ENCODE measurements at places on chromosomes 4 and X.
A peak's percentile ranks its signal among the peaks of the same experiment; 100 is the strongest.

- DNase-seq: no peak
Measured at GRCh38 chrX:121479406-121479805, 432.0 kb downstream of the GLUD2 start.

- no peak for DNase-seq
Measured at GRCh38 chrX:1449823-1450149, 2.9 kb downstream of the ASMTL start.

DNA sequence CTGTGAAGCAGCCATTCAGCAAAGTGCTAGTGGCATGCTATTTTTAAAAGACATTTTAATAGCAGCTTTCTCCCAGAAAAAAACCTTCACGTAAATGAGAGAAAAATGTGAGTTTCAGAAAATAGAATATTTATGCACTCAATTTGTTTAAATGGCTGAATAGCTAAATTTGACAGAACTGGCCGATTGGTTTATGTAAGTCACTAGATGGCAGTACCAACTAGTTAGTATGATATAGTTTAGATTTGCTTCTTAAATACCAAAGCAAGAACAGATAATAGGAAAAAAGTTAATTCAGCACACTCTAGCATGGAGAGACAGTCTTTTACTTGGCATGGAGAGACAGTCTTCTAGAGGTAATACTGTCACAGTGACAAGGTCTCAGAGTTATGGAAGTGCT is 250.1 kb downstream of the SNCA start:
- no peak for DNase-seq

DNA sequence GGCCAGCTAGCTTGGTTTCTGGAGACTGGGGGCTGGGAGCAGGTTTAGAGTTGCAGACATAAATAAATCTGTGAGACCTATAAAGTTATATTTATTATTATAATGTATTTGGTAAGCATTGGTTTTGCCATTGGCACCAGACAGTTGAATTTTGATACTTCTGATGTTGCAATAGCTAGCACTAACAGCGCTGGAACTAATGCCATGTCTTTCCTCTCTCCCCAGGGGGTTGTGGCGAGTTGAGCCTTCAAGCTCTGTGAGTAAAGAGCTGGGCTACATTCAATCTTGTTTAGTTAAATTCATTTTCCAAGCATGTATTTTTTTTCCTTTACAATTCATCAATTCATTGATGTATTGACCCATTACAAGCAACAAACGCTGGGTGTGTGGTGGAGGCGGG is 358.7 kb upstream of the NR3C2 start:
- DNase-seq: no peak

DNA sequence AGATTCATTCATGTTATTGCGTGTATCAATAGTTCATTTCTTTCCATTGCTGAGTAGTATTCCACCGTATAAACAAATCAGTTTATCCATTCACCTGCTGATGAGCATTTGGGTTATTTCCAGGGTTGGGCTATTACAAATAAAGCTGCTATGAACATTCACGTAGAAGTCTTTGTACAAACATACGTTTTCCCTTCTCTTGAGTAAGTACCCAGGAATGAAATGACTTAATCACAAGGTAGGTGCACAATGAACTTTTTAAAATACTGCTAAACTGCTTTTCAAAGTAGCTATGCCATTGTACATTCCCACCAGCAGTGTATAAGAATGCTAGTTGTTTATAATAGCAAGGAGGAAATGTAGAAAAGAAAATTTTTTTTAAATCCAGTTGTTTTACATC is 35.9 kb downstream of the SYTL4 start:
- DNase-seq: no peak

- no peak for DNase-seq
Measured at GRCh38 chr4:71216316-71216959, 122.4 kb upstream of the SLC4A4 start.

- DNase-seq: no peak
Measured at GRCh38 chrX:107450823-107451509, 1.5 kb downstream of the FRMPD3 start.

DNA sequence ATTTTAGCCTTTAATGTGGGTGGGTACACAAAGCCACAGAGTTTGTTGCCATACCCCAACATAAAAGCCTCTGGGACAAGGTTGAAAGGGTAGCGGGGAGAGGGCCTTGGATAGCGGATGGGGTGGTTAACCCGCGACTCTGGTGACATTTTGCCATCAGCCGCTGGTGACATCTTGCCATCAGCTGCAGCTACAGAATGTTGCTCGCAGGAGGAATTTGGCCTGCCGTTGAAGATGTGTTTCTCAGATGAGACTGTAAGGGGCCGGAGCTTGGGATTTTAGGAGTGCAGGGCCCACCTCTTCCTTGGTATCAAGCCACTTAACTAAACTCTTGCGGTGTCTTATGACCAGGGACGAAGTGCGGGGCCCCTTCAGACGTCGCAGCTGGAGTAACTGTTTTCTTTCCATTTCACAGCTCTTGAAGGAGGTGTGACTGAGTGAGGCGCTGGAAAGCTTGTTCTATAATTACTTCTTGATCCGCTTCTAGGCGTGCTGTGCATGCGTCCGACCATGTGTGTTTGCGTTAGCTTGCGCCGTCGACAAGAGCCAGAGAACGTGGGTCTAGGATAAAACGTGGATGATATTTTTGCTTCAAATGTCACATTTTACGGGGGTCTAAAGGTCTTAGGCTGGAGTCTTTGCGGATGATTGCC is 820 bp upstream of the RASL11B start:
- DNase-seq: no peak

DNA sequence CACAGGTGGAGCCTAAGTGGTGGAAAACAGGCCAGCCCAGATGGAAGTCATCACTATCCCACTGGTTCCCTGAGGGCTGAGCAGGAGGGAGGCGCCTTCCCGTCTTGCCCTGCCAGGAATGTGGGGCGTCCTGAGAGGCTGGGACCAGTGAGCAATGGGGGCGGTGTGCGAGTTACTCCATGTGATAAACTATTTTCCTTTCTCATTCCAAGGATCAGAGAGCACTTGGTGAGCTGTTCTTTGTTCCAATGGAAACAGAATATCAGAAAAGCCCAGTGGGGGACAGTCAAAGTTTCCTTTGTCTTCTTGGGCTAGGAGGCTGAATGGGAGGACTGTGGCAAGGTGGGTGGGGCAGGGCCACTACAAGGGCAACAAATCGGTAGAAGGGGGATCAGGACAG is 86.2 kb downstream of the NHSL2 start:
- peak; percentile 66 for DNase-seq

DNA sequence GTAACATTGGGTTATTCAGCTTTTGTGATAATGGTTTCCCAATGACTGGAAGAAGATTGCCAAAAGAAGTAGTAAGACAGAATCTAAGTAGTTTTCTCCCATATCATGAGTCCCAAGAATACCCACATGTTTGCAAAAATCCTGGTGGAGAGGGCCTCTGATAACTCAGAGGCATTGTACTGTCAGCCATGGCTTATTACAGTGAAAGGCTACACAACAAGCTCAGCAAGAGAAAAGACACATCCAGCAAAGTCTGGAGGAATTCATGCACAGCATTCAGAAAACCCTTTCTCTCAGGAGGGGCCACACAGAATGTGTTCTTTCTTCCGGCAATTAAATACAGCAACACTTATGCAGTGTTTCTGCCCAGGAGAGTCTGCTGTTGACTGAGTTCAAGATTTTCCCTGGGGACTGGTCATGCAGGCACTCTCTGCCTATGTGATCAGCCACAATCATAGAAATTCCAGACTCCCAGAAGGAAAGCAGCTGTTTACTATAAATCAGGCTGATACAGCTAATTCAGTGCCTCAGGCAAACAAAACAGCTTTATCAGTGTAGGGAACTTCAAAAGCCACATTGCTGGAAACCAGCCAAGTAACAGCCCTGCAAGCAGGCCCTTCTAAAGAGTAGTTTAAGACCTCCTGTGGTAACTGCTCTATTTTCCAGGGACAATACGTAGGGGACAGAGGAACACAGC is 937.1 kb downstream of the CCSER1 start:
- DNase-seq: peak; percentile 76

DNA sequence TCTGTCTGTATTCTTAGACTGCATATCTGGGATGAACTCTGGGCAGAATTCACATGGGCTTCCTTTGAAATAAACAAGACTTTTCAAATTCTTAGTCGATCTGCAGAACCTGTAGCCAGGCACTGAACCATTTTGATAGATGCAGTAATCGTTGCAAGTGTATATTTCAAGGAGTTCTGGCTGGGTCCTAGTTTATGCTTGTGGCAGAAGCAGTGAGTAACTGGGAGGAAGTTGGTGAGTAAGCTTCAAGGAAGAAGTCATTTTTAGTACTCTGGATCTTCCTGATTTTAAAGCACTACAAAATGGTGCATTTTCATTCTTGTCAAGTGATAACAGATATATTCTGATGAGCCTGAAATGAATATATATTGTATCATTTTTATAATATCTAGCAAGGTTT is 9.5 kb downstream of the HPRT1 start:
- peak; percentile 43 for DNase-seq

DNA sequence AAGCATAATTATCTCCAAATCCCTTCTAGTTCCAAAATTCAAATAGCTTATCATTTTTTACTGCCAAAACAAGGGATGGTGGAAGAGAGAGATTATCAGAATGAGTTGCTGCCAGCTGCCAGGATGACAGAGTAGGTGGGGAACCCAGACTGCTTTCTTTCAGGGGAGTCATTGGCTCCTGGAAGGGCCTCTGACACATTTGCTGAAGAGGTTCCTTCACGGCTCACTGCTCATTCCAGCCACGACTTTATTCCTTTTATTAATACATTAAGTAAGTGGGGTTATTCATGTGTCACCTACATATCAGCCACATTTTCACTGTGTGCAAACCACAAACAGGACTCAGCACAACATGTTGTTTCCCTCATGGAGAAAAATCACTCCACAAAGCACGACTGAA is 12.7 kb upstream of the SMIM43 start:
- peak; percentile 30 for DNase-seq

DNA sequence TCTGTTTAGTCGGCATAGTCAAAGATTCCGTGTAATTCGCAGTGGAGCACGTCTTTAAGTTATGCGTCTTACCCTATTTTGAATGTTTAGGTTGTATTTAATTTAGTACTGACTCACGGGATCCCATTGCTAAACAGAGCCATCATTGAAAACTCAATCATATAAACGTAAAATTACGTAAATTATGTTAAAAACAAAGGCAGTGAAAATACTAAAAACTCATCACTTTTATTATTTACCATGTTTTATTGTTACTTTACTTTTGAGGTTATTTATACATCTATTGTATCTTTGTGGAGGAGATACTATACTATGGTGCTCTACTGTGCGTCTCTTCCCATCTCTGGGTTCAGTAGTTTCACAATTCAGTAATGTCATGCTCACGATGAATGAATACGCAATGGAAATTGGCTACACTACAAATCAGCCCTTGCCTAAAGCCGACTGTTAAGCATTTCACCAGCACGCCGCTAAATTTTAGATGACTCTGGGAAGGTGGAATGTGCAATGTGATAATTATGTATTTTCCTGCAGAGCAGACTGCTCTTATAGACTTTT is 944 bp downstream of the FUNDC2 start:
- peak; percentile 67 for DNase-seq

GRCh38 chr4:133316909-133317308 is 167.8 kb downstream of the PCDH10 start:
- DNase-seq: peak; percentile 3

- no peak for DNase-seq
Measured at GRCh38 chr4:1244978-1245471, 3.9 kb downstream of the CTBP1 start.

DNA sequence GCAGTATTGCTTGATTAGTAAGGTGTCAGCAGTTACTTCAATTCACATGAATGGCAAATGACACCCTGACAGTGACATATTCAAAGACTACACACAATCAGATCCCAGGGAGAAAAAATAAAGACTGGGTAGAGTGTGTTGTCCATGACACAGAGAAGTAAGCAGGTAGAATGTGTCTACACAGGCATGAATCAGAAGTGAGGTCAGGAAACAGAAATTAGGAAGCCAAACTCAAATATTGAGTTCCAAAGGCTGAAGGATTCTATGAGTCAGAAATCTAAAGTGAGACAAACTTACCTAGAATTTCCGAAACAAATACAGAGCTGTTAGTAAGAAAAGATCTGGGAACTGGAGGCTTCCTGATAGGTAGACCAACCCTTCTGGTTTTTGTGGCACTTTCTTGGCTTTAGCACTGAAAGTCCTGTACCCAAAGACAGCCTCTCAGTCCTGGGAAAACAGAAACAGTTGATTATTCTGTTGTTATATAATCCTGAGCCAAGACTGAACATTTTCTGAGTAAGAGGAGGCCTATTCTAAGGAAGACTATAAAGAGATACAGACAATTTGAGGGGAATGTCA is 24.3 kb upstream of the GLRA2 start:
- no peak for DNase-seq

DNA sequence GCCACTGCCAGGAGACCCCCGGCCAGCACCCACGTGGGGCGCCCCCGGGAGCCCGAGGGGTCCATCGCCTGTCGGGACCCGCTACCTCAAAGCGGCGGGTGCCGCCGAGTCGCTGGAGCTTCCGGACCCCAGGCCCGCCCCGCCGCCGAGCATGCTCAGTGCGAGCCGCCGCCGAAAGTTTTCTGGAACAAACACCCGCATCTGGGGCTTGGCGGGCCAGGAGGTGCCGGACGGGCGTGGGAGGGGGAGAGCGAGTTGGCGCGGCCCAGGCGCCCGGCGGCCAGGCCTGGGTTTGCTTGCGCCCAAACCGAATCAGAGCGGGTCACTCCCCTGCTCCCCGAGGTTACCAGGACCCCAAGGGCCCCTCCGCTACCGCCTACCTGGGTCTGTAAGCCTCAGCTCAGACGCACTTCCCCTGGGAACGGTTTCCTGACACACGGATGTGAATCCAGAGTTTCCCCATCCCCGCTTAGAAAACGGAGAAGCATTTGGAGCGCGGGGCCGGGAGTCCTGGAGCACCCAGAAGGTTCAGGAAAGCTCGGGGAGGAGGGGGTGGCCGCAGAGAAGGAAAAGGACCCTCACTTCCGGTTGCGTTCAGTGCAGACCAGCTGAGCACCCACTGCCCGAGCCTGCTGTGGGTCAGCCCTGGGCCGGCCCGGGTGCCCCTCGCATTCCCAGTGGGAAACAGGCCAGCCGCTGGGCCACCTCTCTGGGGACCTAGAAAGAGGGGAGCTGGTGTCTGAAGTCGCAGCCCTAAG is at the start of gene EVC2:
Gene EVC2 (minus strand): TSS at position 111 of the 758 bp plus-strand sequence. CDS start 46 bp downstream, at position 65.
- peak; percentile 47 for DNase-seq

DNA sequence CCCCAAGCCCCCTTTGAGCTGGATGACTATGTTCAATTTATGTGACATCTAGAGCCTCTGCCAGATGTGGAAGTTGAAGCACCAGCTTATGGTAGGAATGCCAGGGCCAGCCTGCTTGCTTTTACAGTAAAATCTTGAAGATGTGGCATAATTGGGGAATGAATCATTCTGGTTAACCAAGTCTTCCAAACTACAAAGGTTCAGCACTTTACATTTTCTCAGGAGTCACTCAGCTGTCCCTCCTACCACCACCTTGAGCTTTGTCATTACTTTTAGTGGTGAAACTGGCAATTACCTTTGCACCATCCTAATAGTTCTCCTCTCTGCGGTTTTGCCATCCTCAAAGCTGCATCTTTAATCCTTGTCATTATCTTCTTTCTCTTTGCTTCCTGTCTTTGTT is 172.2 kb downstream of the HS6ST2 start:
- DNase-seq: peak; percentile 8

DNA sequence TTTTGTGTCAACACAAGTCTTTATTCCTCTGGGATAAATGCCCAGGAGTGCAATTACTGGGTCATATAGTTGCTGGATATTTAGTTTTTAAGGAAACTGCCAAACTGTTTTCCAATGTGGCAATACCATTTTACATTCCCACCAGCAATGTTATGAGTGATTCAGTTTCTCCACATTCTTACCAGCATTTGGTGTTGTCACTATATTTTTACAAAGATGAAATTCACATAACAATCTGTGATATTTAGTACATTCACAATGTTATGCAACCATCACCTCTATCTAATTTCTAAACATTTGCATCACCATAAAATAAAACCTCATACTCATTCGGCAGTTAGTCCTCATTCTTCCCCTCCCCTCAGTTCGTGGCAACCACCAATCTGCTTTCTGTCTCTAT is 75.0 kb downstream of the MAMLD1 start:
- DNase-seq: peak; percentile 39

Measured in fibroblast of skin of right quadriceps (primary cell).